Right cardiac atrium (tissue), 5 donors: ENCODE measurements at places on chromosomes 12 and 14. TPM values are rescaled to one million over a fixed set of nuclear protein-coding genes. Genes with fewer than 3 reads are reported as not detected.

CABP1 gene
- total RNA-seq = 4.0 TPM

PLD4 gene
- total RNA-seq = 0.26 TPM

CAPZA3 gene
- not detected for total RNA-seq

IFI27L1 gene
- total RNA-seq = 12.7 TPM

RASSF9 gene
- total RNA-seq = 2.9 TPM

LMNTD1 gene
- 0.78 TPM for total RNA-seq

MGAT4C gene
- total RNA-seq = 3.0 TPM

TRHDE gene
- 7.0 TPM for total RNA-seq

CCDC177 gene
- not detected for total RNA-seq

CLECL1 gene
- 0.60 TPM for total RNA-seq

OTOGL gene
- 17.8 TPM for total RNA-seq

DNA sequence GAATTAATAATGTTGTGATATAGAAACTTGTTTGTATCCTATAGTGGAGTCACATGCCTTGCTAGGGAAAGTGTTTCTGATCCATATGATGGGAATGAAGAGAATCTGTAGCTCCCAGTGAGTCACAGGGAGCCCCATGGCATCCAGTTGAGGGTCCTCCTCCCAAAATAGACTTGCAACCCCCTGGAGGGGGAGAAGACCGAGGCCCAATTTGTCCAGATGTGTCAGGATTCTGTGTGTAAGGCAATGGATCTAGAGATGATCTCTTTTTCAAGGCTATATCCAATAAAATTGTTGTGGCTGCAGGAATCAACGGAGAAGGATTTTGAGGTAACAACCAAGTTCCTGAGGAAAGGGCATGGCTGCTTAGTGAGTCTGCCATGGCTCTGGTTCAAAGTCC lies 121.8 kb downstream of the BCL11B start:
- no peak for DNase-seq

- no peak for DNase-seq
These were observed 208.2 kb downstream of the SSPN start for GRCh38 chr12:26403601-26404000.

DNA sequence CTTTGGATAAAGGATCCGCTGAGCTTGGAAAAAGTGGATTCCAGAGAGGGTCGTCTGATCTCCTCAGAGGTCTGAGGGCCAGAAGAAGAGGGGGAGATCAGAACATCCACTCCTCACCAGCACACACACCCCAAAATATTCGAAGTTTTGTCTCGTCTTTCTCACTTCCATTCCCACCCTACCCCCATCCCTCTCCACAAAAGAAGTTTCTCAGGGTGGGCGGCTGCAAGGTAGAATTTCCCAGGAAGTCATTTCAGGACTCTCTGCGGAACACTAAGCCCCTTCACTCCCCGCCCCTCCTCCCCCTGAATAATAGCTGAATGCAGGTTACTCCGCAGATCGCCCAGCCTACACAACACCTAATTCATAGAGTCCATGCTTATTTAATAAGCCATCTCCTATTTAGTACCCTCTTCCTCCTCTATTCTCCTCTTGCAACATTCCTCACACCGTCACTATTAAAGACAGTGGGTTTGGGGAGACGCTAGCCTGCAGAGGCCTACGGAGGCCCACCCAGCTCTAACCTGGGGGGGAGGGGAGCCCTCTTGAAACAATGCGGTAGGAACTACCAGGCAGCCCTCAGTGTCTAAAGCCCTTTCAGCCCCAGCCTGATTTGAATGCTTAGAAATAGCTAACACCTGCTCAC lies 649 bp upstream of the SALL2 start:
- DNase-seq = no peak

GRCh38 chr12:104048811-104049210 lies 1.2 kb downstream of the GLT8D2 start:
- DNase-seq = no peak

- DNase-seq = no peak
These were observed 152.7 kb downstream of the GXYLT1 start for GRCh38 chr12:41992022-41992421.

DNA sequence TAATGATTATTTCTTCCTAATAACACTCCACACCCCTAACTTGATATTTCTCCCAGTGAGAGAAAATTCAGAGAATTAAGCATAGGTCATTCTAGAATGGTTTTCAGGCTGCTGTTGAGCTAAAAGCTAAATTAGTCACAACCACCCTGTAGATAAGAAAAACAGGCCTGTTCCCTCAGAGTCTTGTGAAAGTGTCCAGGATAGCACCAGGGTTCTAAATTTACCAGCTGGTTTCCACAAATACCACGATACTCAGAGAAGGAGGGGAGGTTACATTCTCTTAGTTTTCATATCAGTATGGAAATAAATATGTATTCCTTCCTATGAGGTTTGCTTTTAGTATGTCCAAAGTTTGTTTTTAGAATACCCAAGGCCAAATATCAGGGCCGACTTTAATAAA lies 66.0 kb upstream of the YARS2 start:
- DNase-seq = no peak

DNA sequence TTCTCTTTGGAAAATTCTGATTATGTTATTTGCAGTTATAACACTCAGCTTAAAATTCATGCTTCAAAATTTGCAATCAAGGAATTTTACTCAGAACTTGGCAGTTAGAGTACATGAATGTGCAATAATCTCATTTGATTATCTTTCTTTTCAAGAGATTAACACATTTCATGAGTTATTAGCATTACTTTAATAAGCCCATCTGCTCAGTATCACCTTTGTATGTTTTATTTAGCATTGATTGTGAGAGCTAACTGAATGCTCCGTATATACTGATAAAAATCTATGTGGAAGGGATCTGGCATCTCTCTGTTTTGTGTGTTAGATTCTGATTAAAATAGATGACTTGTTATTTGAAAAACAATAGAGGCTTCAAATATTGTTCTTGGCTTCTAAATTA lies 55.6 kb upstream of the CPNE8 start:
- no peak for DNase-seq

DNA sequence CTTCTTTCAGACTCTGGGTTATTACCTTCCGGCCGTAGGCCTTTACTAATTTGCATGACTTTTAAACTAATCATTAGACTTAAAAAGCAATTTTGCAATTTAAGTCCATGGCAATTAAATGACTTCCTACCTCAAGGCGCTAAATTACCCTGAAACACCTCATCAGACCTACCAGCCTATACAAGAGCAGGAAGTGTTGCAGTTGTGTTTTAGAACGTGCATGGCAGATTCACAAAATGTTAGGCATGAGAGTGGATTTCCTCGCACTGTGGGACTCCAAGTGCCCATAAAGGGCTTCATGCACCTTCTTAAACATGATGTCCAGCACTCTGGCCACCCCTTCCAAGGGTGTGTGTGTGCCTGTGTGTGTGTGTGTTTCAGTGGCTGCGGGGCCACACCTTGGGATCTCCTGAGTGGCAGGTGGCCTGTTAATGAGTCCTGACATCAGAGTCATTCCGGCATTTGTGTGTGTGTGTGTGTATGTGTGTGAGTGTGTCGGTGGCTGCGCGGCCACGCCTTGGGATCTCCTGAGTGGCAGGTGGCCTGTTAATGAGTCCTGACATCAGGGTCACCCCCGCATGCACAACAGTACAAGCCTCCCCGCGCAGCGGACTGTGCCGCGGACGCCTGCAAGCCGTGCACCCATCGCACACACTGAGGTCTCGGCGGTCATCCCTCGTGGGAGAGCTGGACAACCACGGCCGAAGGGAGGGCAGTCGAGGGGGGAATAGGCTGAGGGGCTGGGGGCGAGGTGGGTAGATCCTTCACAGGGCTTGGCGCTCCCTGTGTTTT lies 900 bp downstream of the C2CD5 start:
- DNase-seq = peak; percentile 79

DNA sequence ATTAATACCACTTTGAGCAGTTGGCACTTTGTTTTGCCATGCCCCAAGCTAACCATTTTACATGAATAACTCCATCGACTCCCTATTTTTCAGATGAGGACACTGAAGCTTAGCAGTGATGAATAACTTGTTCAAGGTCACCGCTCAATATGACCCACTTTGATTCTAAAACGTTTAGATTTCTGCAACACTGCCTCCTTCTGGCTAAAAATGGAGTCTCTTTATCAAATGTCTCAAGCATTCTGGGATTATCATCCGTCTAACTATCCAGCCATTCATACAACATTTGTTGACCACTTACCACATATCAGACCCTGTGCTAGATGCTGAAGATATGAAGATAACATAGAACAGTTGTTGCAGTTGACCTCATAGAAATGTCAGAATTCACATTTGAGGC lies 298.0 kb downstream of the PPFIA2 start:
- no peak for DNase-seq

DNA sequence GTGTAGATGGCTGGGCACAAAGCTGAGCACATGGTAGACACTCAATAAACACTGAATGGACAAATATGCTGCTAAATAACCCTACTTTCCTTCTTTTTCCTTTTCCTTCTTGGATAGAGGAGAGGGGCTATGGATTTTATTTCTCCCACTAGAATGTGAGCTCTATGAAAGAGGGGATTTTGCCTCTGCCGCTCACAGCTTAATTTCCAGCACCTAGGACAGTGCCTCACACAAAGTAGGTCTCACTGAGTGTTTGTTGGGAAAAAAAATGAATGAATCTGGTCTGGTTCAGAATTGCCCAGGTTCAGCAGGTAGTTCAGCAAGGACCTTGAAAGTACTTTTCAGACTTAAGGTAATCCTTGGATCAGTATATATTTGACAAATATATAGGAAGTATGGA lies 65.5 kb downstream of the WSCD2 start:
- no peak for DNase-seq

DNA sequence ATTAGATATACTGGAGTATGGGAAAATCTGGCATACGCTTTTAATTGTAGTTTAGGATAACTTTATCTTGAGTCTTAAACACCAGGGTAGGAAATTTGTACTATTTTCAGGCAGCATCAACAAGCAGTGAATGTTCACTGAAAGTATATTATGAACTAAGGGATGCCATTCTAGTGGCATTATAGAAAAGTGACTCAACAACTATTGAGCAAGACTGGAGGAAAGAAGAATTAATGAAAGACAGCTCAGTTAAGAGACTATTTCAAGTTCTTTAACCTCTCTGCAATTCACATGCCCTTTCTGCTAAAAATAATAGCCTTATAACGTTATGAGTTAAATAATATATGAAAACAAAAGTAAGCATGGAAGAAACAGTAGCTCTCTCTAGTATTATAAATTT lies 343.1 kb downstream of the FSCB start:
- no peak for DNase-seq

DNA sequence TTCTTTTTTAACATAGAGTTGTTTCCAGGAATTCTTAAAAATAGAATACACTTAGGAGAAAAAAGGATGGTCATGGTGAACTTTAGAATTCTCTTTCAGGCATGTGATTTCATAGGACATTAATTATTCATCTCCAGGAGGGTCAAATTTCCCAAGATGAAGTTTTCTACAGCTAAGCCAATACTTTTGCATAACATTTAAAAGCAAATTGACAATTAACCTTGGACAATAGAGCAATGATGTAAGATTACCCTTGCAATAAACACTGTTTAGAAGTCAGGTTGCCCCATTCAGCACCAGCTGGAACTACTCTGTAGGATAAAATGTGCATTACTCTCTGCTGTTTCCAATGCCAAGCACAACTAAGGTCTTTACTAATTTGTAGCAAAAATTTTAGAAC lies 49.5 kb downstream of the SIX1 start:
- DNase-seq = no peak

- no peak for DNase-seq
These were observed 46.1 kb downstream of the NIN start for GRCh38 chr14:50784683-50785456.

DNA sequence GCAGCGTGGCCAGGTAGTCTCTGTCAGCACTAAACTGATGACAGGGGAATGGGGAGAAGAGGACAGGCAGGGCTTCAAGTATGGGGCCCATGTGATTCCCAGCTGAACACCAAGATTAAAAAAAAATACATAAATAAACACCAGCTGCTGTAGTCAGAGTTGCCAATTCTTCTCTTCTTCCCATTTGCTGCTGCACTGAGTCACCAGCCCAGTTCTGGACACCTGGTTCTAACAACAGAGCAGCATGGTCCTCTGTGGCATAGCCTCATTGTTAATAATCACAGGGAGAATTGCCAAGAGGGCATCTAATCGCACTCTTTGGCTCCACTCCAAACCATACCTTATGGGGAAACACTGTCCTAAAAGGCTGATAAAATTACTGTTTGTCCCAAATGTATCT lies 15.1 kb downstream of the PPM1H start:
- DNase-seq = no peak

GRCh38 chr12:15834575-15834974 lies 45.4 kb upstream of the EPS8 start:
- no peak for DNase-seq

DNA sequence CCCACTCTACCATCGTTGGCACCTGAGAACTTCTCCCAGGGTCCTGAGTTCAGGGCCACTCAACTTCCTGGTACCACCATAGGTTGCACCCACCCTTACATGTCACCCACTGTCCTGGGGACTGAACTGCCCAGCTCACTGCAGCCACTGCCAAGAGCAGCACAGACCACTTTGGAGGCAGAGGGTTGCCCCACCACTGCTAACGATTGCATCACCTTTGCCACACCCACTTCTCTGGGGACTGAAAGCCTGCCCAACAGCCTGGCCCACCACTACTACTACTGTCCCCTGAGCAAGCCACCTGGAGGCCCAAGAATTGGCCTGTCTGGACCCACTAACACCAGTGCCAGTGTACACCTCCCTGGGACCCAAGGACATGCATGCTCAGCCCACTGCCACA lies 27.6 kb downstream of the CACNA2D4 start:
- DNase-seq = no peak

DNA sequence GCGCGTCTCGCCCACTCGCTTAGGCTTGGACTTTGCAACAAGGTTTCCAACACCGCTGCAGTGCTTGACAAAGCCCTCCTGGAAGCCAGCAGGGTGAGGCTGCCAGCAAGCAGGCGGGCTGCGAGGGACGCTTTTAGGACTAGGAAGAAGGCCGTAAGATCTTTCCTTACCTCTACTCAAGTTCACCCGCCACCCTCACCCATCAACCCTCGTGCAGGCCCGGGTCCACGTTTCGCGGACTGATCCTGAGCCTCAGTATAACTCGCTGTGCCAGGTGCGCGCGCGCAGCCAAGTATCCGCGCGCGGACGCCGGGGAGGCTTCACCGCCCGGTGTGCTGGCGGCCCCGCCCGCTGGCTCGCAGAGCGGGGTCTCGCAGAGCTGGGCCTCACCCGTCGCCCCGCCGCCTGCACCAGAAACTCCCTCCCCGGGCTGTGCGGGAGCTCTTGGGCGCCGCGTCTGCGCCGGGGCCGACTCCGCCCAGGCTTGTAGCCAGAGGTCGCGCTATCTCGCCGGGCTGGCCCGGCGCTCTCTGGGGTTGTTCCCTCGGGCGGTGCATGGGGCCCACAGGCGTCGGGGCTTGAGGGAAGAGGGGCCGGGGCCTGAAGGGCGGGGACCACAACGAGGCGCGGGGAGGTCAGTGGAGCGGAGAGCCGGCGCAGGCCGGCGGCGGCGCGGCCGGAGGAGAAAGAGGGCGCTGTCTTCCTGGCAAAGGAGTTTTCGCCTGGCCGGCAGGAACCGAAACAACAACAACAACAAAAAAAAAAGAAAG lies 7.6 kb upstream of the SIX1 start:
- DNase-seq = peak; percentile 72

- DNase-seq = peak; percentile 61
These were observed at the start of gene SMAGP for GRCh38 chr12:51270067-51270950. Gene SMAGP (minus strand): TSS chr12:51270415. CDS start chr12:51269278, 1,137 bp downstream.

GRCh38 chr14:37237094-37237493 lies 39.4 kb downstream of the MIPOL1 start:
- DNase-seq = no peak

GRCh38 chr14:101004176-101004575 lies 100.7 kb upstream of the RTL1 start:
- DNase-seq = no peak

GRCh38 chr12:59408431-59408830 lies 187.4 kb upstream of the SLC16A7 start:
- DNase-seq = no peak

- no peak for DNase-seq
These were observed 48.4 kb downstream of the MYRFL start for GRCh38 chr12:69873429-69873828.
